A549 treated with GW870086 at 1 μM for 4 hours (cell line): ENCODE measurements at places on chromosomes 16 and 17. TPM values are rescaled to one million over a fixed set of nuclear protein-coding genes. Genes with fewer than 3 reads are reported as not detected.

The HIGD1B gene
- total RNA-seq = not detected in 5 replicates

The SEZ6L2 gene
- 17.0 to 21.8 TPM (median 20.7 TPM) in 5 replicates for total RNA-seq

The SNAI3 gene
- 0.08 to 0.32 TPM (median 0.17 TPM) in 4 of 5 replicates, not detected in the other for total RNA-seq

The MT1H gene
- total RNA-seq = not detected in 5 replicates

The CD300H gene
- 0.29 to 1.9 TPM (median 0.50 TPM) in 5 replicates for total RNA-seq

The ACSM3 gene
- 3.1 to 4.5 TPM (median 3.5 TPM) in 5 replicates for total RNA-seq

The AANAT gene
- 0.15 to 0.78 TPM (median 0.41 TPM) in 5 replicates for total RNA-seq

The DNAH17 gene
- total RNA-seq = 0.87 to 1.1 TPM (median 1.0 TPM) in 5 replicates

The OR1A1 gene
- not detected in 5 replicates for total RNA-seq

The CCL4 gene
- 0.15 TPM in 1 of 5 replicates, not detected in the others for total RNA-seq

The KRTAP4-6 gene
- total RNA-seq = not detected in 5 replicates

The FCSK gene
- 4.5 to 5.3 TPM (median 4.9 TPM) in 5 replicates for total RNA-seq

The RDM1 gene
- 2.6 to 3.6 TPM (median 2.9 TPM) in 5 replicates for total RNA-seq

The HBM gene
- total RNA-seq = not detected in 5 replicates
